Esophagus squamous epithelium (tissue), 5 donors: ENCODE measurements at places on chromosomes 12 and 14.

GRCh38 chr12:46917821-46918220 lies 92.0 kb upstream of the SLC38A4 start:
- DNase-seq, result no peak

DNA sequence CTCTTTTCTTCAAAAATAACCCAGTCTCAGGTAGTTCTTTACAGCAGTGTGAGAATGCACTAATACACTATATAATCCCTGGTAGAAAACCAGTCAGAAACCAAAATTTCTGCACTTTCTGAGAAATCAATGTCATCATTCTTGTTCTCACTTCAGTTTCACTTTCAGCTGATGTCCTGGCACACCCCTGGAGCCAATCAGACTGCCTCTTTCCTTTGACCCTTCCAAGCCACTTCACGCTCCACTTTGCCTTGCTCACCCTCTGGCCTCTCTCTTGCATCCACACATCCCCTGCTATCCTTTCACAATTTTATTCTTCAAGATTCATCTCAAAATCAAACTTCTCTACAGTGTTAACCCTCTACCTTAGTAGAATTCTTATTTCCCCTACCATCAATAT lies 181.1 kb downstream of the ASCL1 start:
- DNase-seq, result no peak

DNA sequence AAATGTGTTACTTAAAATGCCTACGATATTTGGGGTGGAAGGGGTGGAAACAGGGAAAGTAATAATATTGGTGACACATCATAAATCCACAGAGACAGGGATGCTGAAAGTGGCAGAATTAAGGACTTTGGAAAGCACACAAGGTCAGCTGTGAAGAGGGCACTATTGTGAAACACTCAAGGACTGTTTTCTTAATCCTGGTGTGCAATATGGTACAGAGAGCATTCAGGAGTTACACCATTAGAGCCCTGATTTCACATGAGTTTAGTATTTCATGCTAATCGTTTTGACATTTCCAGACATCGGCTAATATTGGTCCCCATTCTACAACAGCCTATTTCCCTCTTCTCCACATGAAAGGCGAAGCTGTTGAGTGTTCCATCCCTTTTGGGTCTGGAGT lies 219.2 kb downstream of the MSRB3 start:
- no peak for DNase-seq

DNA sequence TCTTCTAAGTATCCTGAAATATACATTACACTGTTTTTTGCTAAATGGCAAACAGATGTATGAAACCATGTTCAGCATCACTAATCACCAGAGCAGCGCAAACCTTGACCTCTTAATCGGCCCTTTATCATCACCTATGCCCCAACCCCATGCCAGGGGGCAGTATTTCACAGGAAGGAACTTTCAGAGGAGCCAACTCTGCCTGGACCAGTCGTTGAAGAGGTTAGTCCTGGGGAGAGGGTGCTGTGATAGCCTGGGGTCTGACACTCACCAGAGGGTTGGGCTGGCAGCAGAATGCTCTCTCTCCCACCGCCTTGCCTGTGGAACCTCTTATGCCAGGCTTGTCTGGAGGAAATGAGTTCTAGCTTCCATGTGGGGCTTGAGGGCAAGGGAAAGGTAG lies 411.7 kb downstream of the TMEM117 start:
- no peak for DNase-seq

GRCh38 chr14:96275177-96276112 lies 19.4 kb downstream of the BDKRB1 start:
- DNase-seq, result no peak

DNA sequence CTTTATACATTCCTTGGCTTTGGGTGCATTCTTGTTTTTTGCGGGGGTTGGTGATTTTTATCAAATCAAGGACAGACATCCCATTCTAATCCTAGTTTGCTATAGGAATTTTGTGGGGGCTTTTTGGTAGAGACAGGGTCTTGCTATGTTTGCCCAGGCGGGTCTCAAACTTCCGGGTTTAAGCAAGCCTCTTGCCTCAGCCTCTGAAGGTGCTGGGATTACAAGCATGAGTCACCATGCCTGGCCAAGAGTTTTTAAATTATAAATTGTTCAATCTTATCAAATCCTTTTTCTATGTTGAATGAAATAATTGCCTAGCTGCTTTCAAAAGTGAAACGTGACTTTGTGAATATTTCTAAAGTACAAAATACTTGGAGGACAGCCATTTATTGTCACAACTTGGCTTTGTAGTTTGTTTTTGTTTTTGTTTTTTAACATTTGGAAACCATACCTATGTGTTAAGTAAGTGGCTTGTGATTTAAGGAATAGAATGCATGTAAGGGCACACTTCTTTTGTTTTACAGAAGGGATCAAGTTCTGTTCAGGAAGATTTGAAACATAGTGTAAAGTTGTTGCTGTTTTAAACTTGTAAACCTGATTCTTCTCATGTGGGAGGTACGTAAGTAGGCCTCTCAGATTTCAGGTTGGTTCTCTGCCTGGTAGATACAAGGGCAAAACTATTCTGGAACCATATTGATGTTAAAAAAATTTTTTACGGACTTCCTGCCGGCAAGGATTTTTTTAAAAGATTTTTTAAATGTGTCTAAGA lies 13.4 kb downstream of the MARK3 start:
- no peak for DNase-seq

GRCh38 chr12:45093051-45093450 lies 42.2 kb upstream of the DBX2 start:
- no peak for DNase-seq

GRCh38 chr12:130909111-130909510 lies 37.2 kb downstream of the RAN start:
- no peak for DNase-seq
